ENCODE measurements at places on chromosomes 13 and 19.

DNA sequence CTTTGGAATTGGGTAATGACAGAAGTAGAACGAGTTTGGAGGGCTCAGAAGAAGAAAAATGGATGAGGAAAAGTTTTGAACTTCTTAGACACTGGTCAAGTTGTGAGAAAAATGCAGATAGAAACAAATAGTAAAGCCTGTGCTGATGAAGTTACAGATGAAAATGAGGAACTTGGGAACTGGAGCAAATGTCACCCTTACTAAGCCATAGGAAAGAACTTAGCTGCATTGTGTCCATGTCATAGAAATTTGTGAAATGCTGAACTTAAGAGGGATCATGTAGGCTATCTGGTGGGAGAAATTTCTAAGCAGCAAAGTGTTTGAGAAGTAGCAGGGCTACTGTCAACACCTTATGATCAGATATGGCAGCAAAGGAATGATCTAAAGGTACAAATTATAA is 289.2 kb upstream of the PCDH9 start:
- DNase-seq: no peak

- DNase-seq: no peak
Observed at GRCh38 chr13:31042049-31042448, 109.6 kb downstream of the TEX26 start.

DNA sequence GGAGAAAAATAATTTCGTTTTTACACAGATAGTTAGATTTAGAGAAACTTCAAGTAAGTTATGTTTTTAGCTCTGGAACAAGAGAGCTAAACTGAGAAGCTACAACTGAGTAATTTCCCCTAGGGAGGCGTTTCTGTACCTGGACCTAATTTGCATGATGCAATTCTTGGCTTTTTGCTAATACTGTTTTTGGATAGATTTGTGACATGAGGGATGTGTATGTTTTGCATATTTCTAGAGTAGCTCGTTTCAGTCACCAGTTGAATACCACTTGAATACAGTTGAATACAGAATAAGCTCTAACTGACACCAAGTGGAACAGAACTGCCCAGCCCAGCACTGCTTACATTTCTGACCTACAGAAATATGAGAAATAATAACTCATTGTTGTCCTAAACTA is 1227.9 kb upstream of the SPRY2 start:
- DNase-seq: no peak

- no peak for DNase-seq
Observed at GRCh38 chr13:109301726-109302125, 484.7 kb downstream of the IRS2 start.
